CMK (cell line): ENCODE measurements at places on chromosomes 16 and 17.

DNA sequence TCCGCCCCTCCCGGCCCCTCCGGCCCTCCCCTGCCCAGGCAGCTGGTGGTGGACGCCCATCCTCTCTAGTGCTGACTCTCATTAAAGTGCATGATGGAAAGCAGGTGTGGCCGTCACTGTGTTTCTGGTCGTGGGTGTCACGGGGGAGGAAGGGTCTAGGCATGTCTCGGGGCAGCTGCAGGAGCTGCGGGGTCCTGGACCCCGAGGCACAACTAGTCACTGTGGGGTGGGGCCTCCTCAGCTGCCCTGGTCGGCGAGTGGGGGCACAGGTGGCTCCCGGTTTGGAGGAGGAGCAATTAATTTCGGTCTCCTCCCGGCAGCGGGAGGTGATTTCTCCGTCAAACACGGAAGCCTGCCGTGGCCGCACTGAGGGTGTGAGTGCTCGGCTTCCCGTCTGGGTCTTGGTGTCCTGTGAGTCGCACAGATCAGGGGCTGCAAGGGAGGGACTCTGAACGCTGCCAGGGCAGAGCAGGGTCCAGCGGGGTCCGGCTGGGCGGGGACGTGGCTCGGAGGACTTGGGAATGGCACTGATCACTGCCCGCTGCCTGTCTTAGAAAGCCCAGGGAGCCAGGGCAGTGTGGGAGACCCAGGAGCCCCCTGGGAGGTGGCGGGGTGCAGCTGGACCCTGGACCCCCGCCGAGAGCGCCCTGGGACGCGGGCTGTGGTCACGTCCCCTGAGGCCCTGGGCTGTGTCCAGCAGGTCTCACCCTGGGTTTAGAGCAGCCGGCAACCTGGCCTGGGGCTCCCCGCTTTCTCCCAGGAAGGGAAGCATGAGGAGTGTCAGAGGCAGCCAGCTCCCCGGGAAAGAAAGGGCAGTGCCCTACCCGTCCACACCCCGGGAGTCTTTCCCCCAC lies 3.3 kb downstream of the TPSD1 start:
- no peak for DNase-seq

DNA sequence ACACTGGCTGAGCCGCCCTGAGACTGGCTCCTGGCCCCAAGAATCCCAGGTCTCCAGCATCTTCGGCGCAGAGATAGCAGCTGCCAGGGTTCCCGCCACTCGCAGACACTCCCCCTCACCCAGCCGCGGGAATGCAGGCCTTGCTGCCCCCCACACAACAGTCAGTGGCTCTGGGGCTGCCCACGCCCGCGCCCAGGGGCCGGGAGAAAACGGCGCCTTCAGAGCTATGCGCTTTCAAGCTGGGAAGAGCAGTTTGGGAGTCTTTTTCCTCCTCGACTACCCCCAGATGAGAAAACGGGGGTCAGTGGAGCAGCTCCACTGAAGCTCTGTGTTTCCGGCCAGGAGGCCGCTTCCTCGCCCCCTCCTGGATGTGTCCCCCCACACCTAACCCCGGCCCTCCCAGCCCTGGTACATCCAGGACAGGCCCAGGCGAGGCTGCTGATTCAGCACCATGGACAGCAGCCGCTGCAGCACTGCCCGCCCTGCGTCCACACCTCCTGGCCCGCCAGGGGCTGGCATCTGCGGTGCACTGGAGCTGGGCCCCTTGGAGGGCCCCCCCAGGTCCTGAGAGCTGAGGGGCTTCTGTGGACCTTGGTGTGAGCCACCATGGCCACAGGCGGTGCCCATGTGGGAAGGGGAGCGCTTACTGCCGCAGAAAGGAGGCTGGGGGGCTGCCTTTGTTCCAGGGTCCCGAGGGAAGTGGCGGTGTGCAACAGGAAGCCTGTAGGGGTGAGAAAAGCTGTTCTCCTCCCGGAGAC lies 35.7 kb downstream of the CACNA1H start:
- no peak for DNase-seq

DNA sequence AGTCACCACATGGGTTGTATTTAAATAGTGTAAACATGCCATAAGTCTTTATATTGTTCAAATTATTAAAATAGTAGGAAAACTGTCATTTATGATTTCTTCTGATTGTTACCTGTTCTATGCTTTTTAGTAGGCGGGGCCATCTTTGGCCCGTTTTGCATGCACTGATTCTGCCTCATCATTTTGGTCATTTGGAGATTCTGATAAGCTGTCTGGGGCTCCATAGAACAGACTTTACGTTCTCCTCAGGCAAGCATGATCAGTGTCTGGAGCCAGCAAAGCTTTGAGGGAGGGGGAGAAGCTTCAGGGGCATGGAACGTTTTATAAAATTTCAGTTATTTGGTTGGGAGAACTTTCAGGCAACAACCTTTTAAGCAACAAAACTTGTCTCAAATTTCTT lies 8.8 kb downstream of the NDEL1 start:
- no peak for DNase-seq

DNA sequence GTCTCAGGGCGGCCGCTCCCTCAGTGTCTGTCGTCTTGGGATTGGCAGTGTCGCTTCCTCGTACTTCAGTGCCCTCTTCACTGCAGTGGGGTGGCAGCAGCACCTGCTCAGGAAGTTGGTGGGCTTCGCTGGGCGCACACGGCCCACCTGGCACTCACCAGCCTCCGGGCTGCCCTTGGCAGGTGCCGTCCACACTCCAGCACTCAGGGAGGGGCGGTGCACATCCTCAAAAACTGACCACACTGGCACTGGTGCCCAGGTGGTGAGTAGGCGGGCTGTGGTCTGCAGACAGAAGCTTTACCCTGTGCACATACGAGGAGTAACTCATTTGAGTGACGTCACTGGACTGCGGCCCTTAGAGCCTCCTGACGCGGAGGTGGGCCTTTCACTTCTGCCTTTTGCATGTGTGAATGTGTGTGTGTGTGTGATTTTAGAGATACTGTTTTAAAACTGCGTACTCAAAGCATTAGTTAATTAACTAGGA lies 94.6 kb downstream of the BANP start:
- no peak for DNase-seq

GRCh38 chr17:10062691-10063385 lies 135.6 kb downstream of the GAS7 start:
- no peak for DNase-seq

- DNase-seq, result no peak
These were observed 77.1 kb upstream of the WSB1 start for GRCh38 chr17:27216836-27217235.
